ENCODE measurements at places on chromosomes 13 and 19.

DNA sequence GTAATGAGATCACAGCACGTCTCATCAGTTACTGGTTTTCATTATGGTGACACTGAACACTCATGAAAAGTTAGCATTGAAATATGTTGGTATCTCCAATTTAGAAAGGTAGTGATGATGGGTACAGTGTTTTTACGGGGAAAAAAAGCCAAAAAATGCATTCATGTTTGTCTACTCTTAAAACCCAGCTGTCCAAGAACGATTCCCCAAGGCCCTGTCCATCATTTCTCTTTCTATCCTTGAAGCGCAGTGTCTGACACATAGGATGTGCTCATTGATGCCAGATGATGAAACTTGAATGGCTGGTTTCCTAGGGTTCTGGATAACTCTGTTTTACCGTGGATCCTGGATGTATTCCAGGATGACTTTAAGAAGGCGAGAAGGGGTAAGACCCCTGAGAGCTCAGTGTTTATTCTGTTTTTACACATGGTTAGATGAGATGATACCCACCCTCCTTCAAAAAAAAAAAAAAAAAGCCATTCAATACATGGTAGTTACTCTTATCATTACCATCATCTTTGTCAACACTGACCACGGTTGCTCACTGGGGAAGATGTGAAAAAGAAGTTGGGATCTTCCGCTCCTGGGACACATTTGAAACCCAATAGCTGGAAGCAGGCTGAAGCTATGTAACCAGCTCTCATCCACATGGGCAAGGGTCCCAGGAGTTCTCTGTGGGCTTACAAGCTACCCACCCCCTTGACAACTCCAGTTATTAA lies 22.5 kb downstream of the SERP2 start:
- H3K36me3 ChIP-seq = no peaks in the 10 kb centered on the region
- H3K4me1 ChIP-seq = peaks cover 13% of the 10 kb centered on the region
- peak overlapping the region; percentile 64 for H3K27ac ChIP-seq
- no peak overlapping the region for H3K4me3 ChIP-seq
- no peak for DNase-seq

GRCh38 chr13:50162567-50162966 lies 147.3 kb downstream of the KCNRG start:
- no peak overlapping the region for H3K27ac ChIP-seq
- peaks cover 22% of the 10 kb centered on the region for H3K4me1 ChIP-seq
- no peak for DNase-seq
- H3K36me3 ChIP-seq = no peaks in the 10 kb centered on the region
- H3K4me3 ChIP-seq = no peak overlapping the region

DNA sequence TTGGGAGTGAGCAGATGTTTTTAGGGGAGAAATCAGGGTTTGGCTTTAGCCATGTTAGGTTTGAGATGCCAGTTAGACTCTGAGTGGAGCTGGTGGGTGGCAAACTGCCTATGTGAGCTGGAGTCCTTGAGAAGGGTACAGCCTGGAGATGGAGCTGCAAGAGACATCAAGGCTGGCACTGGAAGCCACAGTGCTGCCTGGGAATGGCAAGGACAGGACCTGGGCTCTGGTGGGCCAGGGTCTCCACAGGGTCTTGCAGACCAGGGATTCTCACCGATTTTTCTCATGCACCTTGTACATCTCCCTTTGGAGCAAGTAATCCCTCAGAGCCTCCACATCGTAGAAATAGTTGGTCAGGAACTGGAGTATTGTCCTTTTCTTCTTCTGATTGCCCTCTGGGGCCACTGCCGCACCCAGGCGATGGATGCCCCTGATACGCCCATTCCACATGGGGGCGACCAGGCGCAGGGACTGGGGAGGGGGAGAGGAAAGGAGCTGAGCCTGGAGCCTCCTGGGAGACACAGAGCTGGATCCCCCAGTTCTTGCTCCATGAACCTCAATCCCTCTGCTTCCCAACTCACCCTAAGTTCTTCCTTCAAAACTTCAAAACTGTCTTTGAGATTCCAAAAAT lies 1.7 kb downstream of the DMAC2 start:
- H3K27me3 ChIP-seq = no peaks in the 10 kb centered on the region
- H3K4me3 ChIP-seq = no peak overlapping the region
- DNase-seq = no peak
- peaks cover 31% of the 10 kb centered on the region for H3K4me1 ChIP-seq
- H3K27ac ChIP-seq = no peak overlapping the region

DNA sequence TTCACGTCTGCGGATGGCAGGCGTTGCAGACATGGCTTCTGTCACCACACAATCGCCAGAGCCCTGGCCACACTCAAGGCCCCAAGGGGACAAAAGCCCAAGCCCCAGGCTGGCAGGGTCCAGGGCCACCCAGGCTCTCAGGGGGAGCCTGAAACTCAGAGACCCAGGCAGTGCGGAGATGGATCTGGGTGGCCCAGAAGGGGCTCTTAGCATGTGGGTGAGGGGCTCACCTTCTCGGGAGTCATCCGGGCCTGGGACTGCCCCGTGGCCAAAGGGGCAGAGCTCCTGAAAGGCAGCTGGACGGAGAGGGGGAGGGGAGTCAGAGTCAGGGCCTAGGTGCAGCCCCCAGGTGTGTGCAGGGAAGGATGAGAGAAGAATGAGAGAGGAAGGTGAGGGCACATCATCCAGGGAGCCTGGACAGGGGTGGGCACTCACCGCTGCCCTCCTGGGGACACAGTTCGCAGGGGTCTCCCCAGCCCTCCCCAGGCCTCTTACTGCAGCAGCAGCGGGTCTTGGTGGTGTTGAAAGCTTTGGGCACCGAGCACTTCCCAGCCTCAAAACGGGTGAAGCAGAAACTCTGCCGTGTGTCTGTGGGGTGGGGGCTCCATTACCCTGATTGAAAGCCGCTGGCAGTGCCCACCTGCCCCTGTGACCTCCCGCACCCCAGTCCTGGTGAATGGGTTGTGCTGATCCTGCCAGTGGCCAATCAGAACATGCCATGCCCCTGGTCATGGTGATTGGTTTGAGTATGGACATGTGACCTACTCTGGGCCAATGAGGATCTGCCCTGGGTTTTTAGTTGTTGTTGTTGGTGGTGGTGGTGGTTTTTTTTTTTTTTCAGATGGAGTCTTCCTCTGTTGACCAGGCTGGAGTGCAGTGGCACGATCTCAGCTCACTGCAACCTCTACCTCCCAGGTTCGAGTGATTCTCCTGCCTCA lies 37.4 kb downstream of the CCL25 start:
- H3K36me3 ChIP-seq = no peaks in the 10 kb centered on the region
- H3K4me3 ChIP-seq = no peak overlapping the region
- no peaks in the 10 kb centered on the region for H3K4me1 ChIP-seq
- H3K27me3 ChIP-seq = peaks cover 60% of the 10 kb centered on the region
- H3K27ac ChIP-seq = no peak overlapping the region
- DNase-seq = no peak

GRCh38 chr13:19685034-19685433 lies 51.6 kb downstream of the MPHOSPH8 start:
- no peak for DNase-seq
- no peaks in the 10 kb centered on the region for H3K36me3 ChIP-seq
- peaks cover 6% of the 10 kb centered on the region for H3K4me1 ChIP-seq
- no peak overlapping the region for H3K4me3 ChIP-seq
- no peaks in the 10 kb centered on the region for H3K27me3 ChIP-seq

DNA sequence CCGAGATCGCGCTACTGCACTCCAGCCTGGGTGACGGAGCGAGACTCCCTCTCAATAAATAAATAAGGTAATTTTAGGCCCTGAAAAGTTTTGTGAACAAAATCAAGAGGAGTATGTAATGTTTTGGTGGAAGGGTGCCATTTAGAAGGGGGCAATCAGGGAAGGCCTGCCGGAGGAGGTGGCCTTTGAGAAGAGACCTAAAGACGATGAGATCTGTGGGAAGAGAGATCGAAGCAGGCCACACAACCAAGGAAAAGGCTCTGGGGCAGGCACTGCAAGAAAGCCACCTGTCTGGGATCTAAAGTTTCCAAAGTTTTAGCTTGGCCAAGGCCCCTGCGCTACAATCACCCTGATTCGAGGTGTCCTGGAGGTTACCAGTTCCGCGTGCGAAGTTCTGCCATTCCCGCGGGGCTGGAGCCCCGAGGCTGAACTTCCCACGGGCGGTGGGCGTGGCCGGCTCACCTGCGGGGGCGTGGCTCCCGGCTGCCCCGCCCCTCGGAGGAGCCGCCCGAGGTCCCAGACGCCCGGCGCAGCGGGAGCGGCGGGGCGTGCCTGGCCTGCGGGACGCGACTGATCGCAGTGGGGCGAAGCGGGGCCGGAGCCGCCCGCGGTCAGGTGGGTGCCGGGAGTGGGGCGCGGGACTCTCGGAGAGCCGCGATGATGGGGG lies at the start of gene KLC3:
Gene KLC3 (plus strand): TSS at position 519 of the 667 bp plus-strand sequence. CDS start 4,792 bp downstream, outside the sequence.
- H3K4me1 ChIP-seq = peaks cover 15% of the 10 kb centered on the region
- H3K4me3 ChIP-seq = peak within 1 kb of the TSS; percentile 58
- no peak for DNase-seq

DNA sequence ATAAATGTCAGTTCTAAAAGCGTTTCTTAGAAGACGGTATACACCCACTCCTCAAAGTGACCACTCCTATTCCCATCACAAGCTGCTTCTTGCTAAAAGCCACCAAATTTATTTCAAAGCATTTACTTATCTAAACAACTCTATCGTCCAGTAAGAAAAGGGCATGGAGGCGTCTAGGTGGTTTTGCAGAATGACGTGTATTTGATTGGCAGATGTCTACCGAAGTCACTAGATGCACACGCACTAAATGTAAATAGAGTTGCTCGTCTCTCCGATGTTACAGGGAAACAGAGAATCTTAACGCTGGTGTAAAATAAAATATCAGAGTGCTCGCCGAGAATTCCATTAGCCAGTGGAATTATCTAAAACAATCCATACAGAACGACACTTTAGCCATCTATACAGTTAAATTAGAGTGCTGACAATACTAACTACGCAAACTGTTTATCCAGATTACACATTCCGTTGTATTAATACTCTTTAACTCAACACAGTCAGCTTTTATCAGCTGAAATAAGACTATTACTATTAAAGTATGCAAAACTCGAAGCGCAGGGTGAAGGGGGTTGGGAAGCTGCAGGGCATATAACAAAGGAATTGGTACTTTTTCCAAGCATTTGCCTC lies 1.9 kb downstream of the KLF12 start:
- peak overlapping the region; percentile 99 for H3K27ac ChIP-seq
- no peaks in the 10 kb centered on the region for H3K36me3 ChIP-seq

DNA sequence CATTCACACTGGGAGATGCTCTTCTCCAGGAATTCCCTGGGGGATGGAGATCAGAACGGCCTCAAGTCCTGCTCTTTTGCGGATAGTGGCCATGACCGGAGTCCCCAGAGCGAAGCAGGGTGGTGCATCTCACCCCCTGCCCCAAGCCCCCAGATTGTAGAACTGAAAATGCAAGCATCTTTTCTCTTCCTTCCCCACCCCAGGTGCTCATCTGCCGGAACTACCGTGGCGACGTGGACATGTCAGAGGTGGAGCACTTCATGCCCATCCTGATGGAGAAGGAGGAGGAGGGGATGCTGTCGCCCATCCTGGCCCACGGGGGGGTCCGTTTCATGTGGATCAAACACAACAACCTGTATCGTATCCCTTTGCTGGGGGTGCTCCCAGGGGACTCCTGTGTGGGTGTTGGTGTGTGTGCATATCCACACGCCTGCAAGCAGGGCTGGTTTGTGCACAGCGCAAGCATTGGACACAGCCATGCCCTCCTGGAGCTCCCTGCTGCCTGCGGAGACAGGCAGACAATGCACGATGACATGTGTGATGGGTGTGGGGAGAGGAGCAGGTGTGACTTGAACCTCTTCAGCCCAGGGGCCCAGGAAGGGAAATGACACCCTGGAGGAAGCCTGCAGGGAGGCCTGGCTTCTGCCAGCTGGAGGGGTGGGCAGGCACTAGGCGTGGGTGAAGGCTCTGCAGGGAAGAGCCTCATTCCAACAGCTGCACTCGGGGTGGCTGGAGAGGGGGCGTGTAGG lies 5.7 kb downstream of the AP1M1 start:
- H3K4me1 ChIP-seq = peaks cover 50% of the 10 kb centered on the region
- peaks cover 55% of the 10 kb centered on the region for H3K36me3 ChIP-seq
- DNase-seq = no peak
- H3K27me3 ChIP-seq = no peaks in the 10 kb centered on the region
- no peak overlapping the region for H3K4me3 ChIP-seq

DNA sequence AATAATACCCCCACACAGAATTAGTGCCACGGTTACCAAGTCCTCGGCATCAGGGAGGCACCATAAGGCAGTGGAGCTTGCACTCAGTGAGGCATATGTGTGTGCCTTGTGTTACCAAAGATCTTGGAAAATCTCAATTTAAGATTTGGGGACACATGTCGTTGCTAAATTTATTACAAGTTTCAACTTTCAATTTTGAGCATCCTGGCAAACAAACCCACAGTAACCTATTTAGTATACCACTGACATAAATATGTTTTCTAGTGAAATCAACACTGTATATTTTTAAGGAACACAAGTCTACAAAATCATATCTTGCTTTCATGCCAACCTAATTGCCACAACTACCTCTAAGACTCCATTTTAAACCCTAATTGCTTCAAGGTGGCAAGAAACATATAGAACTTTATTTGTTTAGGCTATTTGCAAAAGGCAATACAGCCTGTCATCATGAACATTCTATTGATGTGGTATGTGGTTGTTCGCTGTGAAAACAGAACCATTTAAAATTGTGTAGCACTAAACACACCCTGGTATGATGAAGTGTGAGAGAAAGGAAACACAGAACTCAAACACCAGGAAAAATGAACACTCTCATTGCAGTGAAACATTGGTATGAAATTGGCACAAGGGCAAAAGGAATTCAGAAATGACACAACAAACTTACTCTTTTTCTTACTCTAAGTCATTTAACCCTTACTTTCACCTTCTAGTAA lies 531.1 kb downstream of the IRS2 start:
- H3K4me3 ChIP-seq = no peak overlapping the region
- H3K4me1 ChIP-seq = peaks cover 6% of the 10 kb centered on the region
- H3K27me3 ChIP-seq = no peaks in the 10 kb centered on the region
- H3K36me3 ChIP-seq = no peaks in the 10 kb centered on the region
- DNase-seq = no peak

DNA sequence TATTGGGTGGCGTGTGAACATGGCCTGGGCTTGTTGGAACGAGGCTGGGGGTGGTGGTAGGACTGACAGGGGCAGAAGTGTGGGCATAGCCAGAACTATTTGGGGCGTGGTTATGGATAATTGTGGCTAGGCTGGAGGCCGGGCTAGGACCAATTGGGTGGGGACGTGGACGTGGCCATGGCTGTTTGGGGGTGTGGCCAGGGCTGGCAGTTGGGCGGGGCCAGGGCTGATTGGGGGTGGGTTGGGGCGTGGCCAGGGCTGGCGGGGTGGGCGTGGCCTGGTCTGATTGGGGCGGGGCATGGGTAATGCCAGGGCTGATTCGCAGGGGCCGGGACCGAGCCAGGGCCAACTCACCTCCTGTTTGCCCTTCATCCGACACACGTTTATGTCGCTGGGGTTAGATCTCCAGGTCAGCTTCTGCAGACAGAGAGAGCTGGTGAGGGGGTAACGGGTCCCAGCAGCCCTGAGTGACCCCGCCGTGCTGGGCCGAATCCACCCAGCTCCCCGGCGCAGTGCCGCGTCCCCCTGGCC lies 2.8 kb downstream of the SEMA6B start:
- H3K27ac ChIP-seq = no peak overlapping the region
- H3K36me3 ChIP-seq = peaks cover 23% of the 10 kb centered on the region
- H3K27me3 ChIP-seq = peaks cover 4% of the 10 kb centered on the region

DNA sequence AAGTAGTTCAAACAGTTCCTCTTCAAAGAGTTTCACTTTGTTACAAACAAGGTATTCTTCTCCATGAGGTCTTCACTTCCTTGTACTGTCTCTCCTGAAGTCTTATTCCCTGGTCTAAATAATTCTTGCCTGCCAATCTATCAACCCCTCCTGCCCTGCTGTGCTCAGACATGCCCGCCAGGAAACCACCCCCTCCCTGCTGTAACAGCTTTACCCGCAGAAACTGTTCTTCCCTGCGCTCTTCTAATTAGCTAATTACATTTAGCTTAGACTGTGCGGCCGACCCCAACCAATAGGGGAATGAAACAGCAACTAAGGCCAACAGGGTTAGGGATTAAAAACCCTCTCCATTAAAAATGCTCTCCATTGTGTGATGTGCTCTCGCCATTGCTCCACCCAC lies 46.7 kb downstream of the ZNF846 start:
- no peaks in the 10 kb centered on the region for H3K4me1 ChIP-seq
- no peak overlapping the region for H3K27ac ChIP-seq
- peaks cover 9% of the 10 kb centered on the region for H3K27me3 ChIP-seq
- no peaks in the 10 kb centered on the region for H3K36me3 ChIP-seq

All from left ventricle myocardium inferior (tissue), 1 donor.